ENCODE measurements at places on chromosomes 2 and 18.

GRCh38 chr2:232632904-232633412, 446 bp upstream of the EFHD1 start:
- no peak for DNase-seq

DNA sequence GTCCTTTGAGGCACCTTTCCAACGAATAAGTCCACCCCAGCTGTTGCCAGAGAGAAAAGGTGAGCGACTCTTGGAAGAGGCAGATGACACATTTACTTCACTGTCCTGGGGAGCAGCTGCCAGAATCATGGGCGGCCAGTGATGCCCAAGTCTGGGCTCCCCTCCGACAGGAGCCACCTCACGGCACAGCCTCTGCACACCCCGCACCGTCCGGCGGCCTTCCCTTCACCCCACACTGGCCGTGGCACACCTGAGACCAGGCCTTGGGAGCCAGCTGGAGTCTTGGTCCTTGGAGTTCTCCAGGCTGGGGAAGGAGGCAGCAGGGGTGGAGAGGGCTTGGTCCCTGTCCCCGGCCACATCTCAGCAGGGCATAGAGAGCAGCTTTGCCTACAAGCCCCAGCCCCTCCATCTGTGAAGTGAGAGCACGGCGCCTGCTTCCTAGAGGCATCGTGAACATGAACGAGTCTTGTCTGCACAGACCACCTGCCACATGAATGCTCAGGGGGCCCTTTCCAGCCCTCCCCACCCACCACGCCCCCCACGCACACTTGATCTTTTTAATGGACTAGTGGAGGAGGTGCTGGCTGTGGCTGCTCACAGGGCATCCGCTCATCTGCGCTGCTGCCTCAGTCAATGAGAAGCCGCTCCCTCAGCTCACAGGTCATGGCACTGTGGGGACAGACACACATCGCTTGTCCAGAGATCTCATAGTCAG, 400.2 kb upstream of the MYT1L start:
- no peak for DNase-seq

DNA sequence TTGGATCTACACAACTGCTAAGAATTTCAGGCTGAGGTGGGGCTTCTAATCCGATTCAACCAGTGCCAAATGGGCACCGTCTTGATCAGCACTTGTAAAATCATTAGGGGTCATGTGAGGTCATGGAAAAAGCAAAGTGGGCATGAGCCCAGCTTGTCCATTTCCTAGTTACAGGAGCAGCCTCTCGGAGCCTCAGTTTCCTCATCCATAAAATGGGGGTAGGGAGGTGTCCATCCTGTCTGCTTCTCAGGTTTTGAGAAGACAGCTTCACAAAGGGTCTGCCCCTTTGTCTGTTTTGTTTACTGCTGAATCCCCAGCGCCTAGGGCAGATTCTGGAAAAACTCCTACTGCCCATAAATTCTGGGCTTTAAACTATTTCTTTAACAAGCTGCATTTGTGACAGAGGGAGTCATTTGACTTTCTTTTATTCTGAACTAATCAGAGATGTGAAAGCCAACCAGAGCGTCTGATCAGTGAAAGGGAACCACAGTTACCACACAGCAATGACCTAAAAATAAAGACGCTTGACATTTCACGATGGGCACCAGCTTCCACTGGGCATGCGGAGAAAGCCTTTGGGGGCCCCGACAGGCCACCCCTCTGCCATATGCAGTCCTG, 38.9 kb downstream of the DNMT3A start:
- no peak for DNase-seq

DNA sequence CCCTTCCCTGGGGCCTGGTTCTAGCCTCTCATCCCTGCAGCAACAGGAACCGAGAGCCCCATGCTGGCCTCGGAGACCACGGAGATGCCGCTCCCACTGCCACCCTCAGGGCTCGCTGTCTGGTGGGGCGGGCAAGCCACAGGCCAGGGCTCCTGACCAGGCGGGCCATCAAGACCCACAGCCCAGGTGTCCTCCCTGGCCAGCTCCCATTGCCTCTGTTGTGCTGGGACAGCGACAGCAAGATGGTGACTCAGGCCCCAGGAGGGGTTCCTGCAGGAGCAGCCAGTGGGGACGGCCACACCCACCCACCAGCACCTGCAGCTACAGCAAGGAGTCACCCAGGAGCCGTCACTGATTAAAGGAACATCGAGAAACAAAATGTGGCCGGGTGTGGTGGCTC, 7.4 kb downstream of the KLHL30 start:
- no peak for DNase-seq

GRCh38 chr2:239302083-239302807, 98.6 kb downstream of the HDAC4 start:
- no peak for DNase-seq

- no peak for DNase-seq
These were observed 1.5 kb downstream of the ARPC2 start for GRCh38 chr2:218218268-218219185.

GRCh38 chr18:70417847-70418246, 129.0 kb downstream of the SOCS6 start:
- DNase-seq, result no peak

- peak; percentile 9 for DNase-seq
These were observed 620.6 kb downstream of the GALR1 start for GRCh38 chr18:77870199-77870598.

DNA sequence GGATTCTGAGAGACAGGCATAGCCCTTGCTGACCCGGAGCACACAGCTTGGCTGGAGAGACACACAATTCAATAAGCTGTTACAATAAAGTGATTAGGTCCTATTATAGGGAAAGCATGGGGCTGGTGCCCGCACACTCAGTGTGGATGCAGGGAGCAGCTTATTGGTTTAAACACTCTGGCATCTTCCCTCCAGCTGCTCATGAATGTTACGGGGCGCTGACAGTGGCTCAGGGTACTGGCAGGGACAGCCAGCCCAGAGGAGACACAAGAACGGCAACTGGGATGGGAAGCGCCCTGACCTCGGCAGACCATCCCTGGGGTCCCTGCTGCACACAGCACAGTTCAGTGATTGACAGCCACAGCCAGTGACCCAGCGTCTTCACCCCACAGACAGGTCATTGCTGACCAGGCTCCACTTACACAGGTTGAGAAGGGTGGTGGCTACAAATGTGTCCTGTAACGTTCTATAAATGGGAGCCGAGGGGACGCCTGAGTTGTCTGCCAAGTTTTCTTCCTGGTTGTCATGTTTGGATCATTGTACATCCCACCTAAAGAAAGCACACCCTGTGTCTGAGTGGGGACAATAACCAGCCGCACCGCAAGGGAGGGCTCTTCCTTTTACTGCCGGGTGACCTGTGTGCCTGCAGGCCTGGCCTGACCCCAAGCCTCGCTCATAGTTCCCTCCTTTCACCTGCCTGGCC, 60.3 kb downstream of the SH3BP4 start:
- DNase-seq, result no peak

DNA sequence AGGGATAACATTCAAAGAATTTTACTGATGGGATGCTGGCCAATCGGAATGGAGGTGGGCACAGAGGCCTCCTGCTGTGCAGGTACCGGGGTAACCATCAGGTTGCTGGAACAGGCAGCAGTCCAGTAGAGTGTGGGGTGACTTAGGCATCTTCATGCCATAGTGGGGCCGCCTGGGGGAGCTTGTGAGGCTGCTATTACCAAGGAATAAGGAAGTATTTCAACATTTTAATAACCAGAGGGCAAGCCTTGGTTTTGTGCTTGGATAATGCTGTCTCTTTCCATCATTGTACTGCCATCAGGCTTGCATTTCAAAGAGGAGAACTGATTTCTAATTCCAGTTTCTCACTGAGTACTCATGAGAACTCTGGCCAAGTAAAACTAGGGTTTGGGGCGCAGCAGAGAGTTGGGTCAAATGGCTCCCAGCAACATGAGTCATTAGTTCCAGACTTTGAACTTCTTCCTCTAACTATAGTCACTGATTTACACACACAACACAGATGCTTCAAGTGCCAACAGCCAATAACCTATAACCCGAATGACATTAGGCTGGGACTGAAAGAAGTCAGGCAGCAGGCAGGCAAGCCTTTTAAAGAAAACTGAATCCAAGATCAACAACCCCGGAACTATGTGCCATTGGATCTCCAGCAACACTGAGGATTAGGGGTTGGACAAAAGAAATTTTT, 56.1 kb upstream of the FHL2 start:
- no peak for DNase-seq

- DNase-seq, result no peak
These were observed 23.4 kb downstream of the LYPD1 start for GRCh38 chr2:132646540-132647108.

DNA sequence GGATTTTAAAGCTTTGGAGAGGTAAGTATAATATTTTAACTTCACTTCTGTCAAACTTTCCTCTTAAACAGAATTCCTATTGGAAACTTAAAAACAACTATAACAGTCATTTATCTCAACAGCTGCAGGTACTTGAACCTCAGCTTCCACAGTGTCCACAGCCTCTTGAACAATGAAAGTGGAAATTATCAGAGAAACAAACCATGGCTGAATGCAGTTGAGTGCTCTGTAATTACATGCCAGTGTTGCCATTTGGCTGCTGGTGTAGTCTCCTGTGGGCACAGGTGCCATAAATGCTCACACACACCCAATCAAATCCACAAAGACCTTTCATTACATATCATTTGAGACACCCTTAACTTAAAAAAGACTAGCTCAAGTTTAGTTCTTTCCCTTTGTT, 125.1 kb downstream of the CPS1 start:
- DNase-seq, result no peak

DNA sequence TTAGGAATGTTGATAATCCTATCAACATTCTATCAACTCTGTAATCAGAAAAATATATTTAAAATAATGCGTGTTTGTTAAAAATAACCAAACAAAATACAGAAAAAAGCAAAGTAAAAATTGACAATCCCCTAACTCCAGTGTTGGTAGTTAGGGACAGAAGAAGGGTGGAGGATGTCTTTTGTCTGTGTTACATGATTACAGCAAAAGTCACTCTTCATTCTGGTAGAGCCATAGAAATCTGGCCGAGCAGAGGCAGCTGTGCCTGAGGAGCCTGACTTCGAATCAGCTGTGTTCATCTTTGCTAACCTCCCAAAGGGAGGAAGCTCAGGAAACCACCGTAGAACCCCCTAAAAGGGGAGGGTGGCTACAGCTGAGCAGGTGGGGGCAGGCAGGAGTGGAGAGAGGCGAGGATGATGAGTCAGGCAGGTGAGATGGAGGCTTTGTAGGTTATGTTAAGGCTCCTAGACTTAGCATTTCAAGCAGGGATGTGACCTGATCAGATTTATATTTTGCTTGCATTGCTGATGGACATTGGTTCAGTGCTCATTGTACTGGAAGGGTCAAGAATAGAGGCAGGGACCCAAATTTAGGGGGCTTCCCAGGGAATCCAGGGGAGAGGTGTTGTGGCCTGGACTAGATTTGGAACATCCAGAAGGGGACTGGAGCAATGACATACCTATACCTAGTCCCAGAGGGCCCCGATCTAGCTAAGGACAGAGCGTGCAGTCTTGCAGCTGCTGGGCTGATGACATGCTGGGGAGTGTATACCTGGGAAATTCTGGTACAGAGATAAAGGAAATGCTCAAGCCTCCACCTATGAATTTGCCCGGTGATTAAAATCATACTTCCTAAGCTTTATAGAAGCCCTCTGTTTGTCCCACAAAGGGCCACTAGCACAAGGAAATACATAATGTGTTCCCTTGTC, 95.7 kb downstream of the NEDD4L start:
- no peak for DNase-seq

DNA sequence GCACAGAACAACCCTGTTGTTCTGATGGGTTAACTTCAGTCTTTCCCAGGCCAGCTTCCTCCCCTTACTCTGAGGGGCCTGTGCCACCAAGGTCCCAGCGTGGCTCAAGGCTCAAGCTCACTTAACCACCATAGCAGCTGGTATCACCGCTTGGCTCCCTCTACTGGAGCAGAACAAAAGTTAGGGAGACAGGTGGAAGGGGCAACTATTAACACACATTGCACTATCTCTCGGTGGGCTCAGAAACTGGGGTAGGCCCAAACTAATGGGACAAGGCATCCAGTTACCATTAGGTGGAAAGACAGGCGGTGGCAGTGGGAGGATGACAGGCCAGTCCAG, 88.7 kb upstream of the ATL2 start:
- DNase-seq, result no peak

DNA sequence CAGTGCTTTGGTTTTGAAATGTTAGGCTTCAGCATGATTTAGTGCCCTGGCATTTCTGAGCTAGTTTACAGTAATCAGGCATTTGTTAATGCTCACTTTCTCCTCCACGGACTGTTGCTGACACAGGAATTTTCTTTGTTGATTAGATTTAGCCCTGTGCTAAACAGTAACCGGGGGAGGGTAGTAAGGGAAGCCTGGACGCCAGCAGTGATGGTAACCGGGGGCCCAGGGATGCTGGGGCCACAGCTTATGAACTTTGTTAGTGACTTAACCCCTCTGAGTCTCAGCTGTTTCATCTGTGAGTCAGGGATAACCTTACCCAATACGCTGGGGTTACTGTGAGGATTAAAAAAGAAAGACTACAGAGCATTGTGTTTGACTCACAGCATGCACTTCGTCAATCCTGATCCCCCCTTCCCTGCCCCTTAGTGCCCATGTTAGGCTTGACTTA, 33.5 kb downstream of the KLHL29 start:
- DNase-seq, result no peak

GRCh38 chr18:57737400-57738060, 65.6 kb downstream of the ATP8B1 start:
- no peak for DNase-seq

- DNase-seq, result no peak
These were observed 18.2 kb downstream of the RPL37A start for GRCh38 chr2:216516730-216517350.

- no peak for DNase-seq
These were observed 39.8 kb downstream of the IMPA2 start for GRCh38 chr18:12021077-12021476.

DNA sequence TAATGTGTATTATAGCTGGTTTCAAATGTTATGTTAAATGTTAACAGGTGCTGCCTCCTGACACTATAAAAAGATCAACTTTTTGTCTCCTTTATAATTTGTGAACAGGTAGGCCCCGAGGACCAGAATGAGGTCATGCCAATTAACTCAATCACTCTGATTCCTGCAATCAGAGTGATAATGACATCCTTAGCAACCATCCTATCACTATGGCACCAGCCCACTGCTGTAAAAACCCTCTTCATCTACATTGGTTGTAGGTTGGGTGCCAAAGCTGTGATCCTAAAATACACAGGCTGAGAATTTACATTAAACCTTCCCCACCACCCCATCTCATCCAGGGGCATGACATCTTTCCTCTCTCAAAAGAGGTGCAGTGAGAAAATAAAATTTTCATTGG, 103.5 kb downstream of the CPO start:
- no peak for DNase-seq

GRCh38 chr2:240328526-240328925, 106.9 kb upstream of the GPC1 start:
- DNase-seq, result no peak

DNA sequence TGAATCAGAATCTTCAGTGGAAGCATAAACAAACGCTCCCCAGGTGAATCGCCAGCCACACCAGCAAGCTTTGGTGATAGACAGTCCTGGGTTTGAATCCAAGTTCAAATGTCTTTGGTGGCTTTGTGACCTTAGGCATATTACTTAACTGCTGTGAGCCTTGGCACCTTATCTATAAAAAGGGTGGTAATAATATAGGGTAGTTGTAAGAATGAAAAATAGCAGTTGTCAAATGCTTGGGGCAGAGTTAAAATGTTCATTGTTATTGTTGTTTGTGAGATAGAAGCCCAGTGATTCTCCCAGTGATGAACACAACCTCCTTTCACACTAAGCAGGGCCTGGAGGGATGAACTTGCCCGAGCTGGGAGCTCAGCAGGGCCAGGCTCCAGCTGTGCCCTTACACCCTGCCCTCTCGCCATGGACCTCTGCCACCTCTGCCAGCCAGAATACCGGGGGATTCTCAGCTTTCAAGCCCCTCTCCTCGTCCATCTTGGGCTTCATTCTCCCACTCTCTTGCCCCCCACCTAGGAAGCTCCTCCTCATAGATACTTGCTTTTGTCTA, 6.1 kb upstream of the TMBIM1 start:
- DNase-seq, result no peak

Data from D721Med (cell line).